ENCODE measurements at places on chromosomes 16 and 17.

GRCh38 chr17:79205688-79206205, 131.1 kb downstream of the ENGASE start:
- no peak for DNase-seq

DNA sequence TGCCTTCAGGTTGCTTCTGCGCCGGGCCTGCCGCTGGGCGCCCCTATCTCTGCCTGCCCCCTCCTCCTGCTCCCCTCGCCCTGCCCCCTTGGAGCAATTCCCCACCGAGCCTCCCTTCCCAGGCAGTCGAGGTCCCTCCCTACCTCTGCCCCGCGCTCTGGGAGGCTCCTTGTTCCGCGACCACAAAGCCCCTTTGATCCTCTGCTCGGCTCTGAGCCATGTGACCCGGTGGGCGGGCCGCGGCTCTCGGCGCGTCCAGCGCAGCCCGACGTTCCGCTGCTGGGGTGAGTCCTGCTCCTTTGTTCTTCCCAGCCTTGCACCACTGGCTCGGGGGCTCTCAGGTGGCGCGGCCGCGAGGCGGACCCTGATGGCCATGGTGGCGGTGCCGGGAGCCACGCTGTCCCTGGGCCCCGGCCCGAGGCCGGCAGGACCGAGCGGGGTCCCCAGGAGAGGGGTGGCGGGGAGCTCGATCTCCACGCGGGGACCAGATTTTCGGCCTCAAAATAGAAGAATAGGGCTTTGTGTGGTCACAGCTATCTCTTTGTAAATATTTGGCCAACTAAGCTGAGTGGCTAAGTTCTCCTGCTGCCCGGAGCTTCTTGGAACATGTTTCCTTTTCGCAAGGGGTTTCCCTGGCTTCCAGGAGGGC, 310.6 kb downstream of the SEC14L1 start:
- no peak for DNase-seq

DNA sequence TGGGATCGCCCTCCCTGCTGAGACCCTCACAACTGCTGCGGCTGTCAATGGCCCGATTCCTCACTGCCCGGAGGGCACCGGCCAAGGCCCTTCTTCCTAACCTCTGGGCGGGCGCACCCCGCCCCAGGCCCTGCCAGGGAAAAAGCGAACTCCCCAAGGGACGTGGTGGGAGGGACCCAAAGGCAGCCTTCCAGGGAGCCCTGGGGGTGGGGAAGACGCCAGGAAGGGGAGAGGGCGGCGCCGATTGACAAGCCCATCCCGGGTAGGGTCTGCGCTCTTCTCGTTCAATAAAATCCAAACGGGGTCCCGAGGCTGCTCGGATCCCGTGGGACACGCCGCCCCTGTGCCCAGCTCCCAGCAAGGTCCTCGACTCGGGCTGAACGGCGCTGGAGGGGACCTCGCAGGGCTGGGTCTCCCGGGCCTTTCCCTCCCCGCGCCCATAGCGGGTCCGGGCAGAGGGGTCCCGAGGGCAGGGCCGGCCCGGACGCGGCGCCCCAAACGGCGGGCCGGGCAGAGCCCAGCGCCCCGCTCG, 416 bp downstream of the KIFC3 start:
- no peak for DNase-seq

DNA sequence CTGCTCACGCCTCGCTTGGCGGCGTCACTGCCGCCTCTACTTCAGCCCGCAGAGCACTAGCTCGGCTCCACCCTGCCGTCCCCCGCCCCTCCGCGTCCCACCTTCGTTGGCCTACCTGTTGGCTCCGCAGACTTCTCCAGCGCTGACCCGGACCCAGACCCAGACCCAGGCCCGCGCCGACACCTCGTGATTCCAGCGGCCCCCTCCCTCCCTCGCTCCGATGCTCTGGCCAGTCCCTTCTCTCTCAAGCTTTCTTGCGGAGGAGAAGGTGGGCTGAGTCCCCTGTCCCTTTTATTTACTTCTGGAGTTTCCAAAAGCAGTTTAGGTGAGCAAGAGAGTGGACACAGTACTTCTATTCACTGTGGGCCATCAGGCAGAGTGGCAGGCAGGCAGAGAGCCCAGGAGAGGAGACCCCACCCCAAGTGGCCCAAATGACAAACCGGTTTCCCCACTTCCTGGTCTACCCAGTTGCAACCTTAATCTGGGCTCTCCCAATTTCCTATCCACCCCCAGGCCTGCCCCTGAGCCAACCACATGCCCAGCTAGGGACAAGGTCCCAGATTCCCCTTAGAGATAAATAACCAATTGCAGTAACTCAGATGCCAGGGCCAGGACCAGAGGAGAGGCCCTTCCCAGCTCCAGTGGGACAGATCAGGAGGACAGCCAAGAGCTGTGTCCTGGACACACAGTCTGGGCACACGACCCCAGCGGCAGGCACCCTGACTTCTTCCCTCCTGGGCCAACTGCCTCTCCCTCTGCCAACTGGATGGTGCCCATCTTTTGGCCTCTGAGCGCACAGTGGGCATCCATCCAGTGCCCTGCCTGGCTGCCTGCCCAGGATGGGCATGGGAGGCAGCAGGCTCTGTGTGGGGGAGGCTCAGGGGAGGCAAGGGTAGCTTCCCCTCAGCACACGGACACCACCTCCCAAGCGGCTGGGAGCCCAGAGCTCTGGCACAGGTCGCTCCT, 1.2 kb upstream of the SRCIN1 start:
- no peak for DNase-seq

GRCh38 chr16:57620335-57621231, 7.8 kb upstream of the ADGRG1 start:
- no peak for DNase-seq

- DNase-seq, result no peak
These were observed 85.7 kb downstream of the NOG start for GRCh38 chr17:56679115-56679776.

DNA sequence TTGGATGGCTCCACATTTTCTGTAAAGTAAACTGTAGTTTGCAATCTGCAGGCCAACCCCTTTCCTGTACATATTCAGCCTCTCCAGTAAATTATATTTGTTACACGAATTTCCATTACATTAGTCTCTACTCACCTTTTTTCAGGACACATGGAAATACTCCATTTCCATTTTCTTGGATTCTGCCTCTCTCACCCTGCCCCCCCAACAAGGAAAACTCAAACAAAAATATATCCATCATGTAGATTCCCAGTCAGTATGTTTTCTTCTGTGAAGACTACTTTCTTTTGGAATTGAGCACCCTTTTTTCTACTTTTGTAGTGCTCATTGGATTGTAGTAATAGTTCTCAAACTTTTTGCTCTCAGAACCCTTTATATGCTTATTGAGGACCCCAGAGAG, 2.9 kb downstream of the PPM1D start:
- DNase-seq, result no peak

- DNase-seq, result no peak
These were observed 879 bp upstream of the ACSF2 start for GRCh38 chr17:50424996-50425681.

DNA sequence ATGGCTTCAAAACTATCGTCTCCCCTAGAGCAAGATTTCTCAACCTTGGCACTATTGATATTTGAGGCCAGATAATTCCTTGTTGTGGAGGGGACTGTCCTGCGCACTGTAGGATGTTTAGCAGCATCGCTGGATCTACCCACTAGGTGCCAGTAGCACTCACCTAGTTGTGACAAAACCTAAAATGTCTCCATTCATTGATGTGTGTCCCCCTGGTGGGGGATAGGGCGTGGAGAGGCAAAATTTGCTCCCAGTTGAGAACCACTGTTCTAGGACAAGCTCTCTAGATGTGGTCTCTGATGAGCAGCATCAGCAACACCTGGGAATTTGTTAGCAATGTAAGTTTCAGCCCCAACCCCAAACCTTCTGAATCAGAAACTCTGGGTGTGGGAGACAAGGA, 259.0 kb downstream of the XYLT1 start:
- no peak for DNase-seq

DNA sequence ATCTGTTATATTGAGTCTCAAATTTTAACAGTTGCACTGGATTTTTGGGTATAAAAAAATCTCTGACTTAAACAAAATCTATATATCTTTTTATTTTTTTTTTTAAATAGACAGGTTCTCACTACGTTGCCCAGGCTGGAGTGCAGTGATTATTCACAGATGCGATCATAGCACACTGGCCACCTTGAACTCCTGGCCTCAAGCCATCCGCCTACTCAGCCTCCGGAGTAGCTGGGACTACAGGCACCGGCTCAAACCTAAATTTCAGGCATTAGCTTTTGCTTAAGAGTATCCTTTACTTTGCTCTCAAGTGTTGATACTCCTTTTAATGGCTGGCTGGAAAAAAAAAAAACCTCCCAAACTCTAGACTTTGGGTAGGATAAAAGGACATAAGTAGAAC, 61.6 kb downstream of the RPGRIP1L start:
- DNase-seq, result no peak

DNA sequence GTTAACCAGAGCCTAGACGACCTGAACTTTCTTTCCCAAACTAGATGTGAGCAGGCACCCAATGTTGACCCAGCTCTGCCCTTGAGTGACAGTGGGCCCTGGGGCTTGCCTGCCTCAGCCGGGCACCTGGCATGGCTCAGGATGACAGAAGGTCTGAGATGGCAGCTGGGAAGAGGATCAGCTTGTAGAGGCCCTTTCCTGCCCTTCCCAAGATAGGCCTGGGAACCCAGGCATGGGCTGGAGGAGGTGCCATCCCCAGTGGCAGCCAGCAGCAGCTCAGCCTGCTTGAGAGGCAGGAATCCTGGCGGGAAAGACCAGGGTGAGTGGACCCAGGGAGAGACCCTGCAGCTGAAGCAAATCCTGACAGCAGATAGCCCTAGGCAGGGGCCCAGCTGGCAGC, 59.1 kb downstream of the PIPOX start:
- DNase-seq, result no peak

DNA sequence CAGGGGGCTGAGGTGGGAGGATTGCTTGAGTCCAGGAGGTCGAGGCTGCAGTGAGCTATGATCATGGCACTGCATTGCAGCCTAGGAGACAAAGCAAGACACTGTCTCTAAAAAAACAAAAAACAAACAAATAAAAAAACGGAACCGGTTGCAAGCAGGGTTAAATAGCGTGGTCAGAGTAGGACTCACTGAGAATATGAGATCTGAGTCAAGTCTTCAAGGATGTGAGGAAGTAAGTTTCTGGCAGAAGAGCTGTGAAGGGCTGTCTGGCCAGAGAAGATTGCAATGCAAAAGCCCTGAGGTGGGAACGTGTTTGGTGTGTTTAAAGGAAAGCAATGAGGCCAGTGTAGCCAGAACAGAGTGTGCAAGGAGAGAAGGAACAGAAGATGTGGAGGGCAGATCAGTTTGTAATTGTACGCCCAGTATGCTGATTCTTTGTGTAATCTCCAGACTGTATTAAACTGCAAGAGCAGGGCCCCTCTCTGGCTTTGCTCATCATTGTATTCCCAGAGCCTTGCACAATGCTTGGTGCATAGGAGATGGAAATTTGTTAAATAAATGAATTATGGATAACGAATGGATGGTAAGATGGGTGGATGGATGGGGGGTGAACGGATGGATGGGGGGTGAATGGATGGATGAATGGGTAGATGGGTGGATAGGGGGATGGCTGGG, 6.3 kb downstream of the G6PC1 start:
- DNase-seq, result no peak

- DNase-seq, result no peak
These were observed 10.2 kb upstream of the CENPT start for GRCh38 chr16:67857547-67858233.

- no peak for DNase-seq
These were observed 119.2 kb upstream of the PMFBP1 start for GRCh38 chr16:72291121-72291520.

- DNase-seq, result no peak
These were observed 43.7 kb downstream of the CMTM4 start for GRCh38 chr16:66652661-66653360.

- no peak for DNase-seq
These were observed 99.3 kb downstream of the NDE1 start for GRCh38 chr16:15749371-15749770.

DNA sequence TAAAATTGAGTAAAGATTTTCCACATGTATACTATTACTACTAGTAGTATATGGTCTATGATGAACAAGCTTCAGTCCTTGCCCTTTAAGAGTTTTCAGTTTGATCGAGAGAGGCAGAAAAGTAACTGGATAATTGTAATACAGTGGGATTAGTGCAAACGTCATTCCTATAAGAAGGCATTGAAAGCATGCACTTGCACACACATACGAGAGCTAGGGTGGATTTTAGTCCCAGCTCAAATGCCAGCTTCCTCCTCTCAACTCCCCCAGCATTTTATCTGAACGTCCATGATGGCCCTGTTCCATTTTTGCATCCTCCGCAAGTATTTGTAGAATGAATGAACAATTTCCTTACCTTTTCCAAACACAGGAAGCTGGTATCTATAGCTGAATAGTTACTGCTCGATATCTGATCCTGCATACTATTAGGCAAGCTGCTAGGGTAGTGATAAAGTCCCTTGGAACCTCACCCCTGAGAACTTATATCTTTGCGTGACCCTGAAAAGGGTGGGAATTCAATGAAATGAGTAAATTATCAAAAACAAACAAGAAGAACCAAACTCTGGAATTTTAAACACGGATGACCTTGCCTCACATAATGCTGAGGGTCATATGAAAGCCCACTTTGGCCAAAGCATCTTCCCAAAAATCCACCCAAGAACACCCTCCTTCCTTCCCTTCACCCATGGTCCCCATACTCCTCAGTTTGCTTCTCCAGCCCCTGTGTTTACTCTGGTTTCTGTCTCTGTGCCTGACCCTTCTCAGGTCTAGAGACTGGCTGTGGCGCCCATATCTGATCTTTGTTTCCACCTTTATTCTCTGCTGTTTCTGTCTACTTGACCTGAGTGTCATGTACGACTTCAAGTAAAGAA, 60.5 kb downstream of the TMEM100 start:
- DNase-seq, result no peak

- DNase-seq, result no peak
These were observed 257.7 kb upstream of the PMFBP1 start for GRCh38 chr16:72429671-72430081.

- DNase-seq, result no peak
These were observed 2.2 kb upstream of the CDH5 start for GRCh38 chr16:66364117-66364958.

DNA sequence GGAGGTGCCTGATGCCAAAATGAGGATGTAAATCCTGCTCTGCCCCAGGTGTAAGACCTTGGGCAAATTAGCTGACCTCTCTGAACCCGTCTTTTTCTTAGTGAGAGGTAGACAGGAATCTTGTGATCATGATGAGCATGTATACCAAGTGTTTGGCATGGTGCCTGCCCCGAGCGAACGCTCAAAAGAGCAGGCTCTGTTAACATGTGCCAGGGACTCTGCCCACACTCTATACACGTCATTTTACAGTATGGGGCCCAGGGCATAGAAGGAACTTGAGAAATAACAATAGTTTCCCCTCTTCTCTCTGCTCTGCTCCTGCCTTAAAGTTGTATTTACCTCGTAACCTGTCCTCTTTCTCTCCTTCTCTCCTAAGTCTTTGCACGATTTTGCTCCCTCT, 9.3 kb upstream of the MAF start:
- DNase-seq, result no peak

GRCh38 chr17:73474370-73474988, 162.7 kb upstream of the CDC42EP4 start:
- no peak for DNase-seq

GRCh38 chr17:74605361-74605760, 13.3 kb upstream of the CD300LD start:
- no peak for DNase-seq
